ENCODE measurements at places on chromosomes 6 and 20.

DNA sequence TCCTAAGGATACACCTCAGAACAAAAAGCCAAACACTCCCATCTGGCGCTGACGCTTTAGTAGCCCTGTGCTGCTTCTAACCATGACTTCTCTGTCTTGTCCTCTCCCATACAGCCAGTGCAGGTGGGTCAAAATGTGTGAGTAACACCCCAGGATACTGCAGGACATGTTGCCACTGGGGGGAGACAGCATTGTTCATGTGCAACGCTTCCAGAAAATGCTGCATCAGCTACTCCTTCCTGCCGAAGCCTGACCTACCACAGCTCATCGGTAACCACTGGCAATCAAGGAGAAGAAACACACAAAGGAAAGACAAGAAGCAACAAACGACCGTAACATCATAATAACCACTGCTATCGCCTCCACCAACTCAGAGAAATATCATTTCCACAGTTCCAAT lies 1.4 kb downstream of the DEFB132 start:
- peak; percentile 15 for DNase-seq

DNA sequence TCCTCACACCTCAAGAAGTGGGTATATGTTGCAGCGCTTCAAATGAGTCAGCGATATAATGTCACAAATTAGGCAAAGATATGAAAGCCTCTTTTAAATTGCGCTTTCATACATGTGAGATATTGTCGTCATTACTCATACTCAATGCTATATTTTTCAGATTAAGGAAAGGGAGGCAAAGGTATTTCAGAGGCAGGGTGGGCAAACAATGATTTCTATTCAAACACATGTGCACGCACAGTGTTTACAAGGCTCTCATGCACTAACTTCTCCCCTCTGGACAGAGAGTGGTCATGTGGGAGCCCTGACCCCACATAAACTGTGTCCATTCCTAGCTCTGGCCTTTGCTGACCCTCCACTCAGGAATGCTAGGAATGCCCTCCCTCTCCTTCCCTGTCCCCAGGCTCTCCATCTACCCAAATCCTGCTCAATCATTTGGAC lies 112.1 kb upstream of the TMEM170B start:
- DNase-seq, result no peak

DNA sequence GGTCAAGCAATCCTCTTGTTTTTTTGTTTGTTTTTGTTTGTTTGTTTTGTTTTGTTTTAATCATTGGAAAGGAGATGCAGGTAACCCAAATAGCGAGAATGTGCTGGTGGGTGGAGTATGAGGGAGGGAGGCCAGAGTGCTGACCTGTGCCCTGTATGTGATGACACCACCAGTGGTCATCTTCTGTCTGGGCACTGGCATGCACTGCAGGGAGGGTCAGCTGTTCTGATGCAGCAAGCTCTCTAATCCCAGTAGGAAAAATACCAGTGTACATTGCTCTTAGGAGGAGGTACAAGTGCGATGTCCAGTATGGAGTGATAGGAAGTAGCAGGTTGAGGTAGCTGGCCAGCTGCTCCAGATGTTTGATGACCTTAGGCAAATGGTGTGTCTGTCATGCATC lies 2.9 kb upstream of the CST1 start:
- DNase-seq, result no peak

- no peak for DNase-seq
Measured at GRCh38 chr6:65075705-65076230, 631.3 kb downstream of the EYS start.

DNA sequence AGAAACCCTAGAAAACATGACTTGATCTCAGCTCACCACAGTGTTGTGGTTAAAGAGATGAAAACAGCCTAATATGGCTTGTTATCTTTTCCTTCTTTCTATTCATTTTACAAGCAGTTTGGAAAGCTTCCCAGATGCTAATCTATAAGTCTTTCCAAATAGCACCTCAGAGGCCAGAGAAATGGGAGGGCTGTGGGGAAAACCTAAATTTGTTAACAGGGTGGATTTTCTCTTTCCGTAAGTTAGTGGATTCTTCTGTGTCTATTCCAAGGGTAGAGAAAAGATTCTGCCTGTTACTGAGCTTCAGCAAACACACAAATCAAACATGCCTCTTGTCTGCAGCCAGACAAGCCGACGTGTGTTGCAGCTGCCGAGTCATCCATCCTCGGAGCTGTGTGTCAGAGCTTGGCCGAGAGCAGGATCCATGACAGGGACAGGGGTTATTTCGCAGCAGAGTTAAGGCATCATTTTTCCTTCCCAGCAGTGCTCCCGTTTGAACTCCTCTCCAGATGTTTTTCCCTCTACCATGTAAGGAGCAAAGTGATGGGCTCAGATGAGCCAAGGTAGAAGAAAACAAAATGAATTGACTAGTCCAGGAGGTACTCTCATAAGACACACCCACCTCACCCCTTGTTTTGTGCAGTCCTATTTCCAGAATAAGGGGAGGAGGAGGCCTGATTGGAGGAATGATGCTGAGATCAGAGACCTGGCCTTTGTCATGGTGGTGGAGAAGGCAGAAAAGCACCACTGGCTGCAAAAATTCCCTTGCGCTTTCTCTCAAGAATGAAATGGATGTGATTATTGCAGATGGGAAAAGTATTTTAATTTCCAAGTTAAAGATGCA lies 560.0 kb downstream of the C6orf118 start:
- peak; percentile 58 for DNase-seq

DNA sequence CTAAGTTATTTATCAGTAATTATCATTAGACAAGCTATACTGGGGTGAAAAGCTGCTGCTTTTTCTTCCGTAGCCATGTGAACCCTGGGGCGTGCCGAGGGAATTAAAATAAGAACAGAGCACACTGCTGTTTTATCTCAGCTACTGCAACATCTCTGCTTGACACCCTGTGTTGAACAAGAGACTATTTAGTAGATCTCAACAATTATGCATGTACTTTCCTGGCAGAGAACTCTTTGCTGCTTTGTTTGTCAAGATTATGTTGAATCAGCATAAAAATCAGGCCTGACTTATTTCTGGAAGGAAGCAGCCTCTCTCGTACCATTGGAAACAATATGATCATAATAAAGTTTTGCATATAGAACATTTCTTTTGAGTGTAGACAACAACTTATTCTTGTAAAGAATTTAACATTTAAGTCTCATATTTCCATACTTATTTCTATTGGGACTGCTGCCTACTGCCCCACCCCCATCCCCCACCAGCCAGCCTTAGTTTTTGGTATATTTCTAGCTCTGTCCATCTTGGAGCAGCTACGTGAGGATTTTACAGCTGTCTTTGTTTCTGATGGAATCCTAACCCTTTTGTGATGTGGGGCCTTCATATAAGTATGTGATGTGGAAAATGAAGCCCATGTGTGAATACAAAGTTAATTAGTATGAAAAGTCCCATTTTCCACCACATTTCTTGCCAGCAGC lies 1011.4 kb downstream of the KIF16B start:
- DNase-seq, result no peak

DNA sequence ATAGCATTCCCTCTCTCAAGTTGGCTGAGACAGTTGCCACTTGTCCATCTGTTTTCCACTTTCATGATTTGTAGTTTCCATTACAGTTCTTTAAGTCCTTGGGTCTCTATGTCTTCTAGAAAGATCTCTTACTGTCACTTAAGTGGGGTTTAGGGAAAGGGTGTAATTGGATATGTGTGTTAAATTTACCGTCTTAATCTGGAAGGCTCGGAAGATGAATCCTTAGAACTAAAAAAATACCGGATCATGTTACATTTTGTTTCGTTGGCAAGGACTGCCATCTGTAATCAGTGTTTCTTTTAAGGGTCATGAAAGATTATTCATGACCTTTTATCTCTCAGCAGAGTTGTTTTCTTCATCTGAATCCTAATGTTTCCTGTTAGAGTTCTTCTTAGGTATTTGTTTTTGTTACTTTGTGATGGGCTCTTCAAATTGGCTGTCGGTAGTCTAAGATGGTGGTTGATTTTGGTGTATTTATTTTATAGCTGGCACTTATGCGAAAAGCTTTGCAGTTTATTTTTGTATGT lies 21.8 kb upstream of the BTBD3 start:
- no peak for DNase-seq

DNA sequence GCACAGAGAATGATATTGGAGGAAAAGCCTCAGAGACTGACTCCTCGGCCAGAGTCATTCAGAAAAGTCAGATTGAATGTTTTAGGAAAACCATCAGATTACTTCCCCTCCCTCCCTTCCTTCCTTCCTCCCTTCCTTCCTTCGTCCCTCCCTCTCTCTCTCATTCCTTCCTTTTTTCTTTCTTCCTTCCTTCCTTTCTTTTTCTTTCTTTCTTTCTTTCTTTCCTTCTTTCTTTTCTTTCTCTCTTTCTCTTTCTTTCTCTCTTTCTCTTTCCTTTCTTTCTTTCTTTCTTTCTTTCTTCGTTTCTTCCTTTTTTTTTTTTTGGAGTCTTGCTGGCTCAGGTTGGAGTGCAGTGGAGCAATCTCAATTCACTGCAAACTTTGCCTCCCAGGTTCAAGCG lies 7.4 kb downstream of the OCSTAMP start:
- no peak for DNase-seq

- DNase-seq, result no peak
Measured at GRCh38 chr6:157194110-157194509, 129.2 kb downstream of the TMEM242 start.

DNA sequence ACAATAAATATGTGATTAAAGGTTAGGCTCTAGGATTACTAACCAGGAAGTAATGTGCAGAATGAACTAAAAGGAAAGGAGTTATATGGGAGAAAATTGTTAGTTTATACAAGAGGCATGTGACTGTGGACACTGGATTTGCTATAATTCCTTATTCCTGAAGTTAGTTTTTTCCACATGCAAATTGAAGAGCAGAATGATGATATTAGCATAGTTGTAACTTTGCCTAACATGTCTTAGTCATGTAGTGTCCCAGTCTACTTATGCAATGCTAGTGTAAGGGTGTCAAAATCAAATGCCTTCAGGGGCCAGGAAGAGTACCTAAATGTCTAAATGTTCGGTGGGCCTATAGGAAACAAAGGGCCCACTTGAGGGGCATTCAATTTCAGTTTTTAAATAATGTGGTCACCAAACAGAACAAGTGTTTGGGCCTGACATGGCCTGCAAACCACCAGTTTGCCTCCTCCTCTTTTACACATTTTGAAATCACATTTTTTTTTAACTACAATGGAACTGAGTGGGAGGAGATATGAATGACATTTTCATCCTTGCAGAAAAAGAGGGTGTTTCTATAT lies 28.0 kb upstream of the CEP85L start:
- peak; percentile 16 for DNase-seq

DNA sequence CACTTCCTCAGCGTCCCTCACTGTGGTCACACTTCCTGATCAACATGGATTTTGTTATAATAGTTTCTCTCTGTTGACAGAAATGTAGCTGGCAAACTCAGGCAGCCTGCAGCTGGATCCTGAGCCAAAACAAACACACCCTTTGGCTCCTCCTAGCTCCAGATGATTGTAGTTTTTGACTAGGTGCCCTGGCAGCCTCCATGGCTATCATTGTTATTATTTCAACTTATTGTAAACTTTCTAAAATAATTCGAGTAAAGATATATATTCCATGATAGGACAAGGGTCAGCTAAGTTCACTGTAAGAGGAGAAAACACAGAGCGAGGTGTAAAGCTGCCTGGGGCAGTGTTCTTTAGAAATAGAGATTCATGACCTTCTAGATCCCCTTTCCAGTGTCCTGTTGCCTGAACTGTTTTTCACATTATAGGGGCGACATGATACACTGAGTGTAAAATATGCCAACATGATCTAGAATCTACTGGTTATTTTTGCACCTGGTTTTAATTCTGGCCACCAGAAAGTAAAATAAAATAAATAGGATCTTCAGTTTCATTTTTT lies 98.2 kb upstream of the HDGFL1 start:
- peak; percentile 80 for DNase-seq

- DNase-seq, result no peak
Measured at GRCh38 chr6:99350573-99350972, 1.1 kb upstream of the FAXC start.

DNA sequence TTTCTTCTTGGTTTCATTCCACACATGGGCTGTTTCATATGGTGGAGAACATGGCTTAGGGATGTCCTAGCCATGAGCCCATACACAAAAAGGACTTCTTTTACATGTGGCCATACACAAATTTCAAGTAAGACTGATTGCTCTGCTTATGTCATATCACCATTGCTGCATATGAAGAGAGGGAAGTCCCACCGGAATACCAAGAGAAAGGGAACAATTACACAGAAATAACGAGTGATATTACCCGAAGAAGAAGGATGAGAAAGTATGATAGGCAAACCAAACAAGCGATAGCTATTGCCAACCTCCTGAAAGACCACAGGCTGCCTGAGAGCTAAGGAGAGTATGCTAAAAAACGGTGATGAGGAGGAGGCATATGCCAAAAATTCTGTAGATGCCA lies 70.5 kb upstream of the TNFRSF21 start:
- no peak for DNase-seq

DNA sequence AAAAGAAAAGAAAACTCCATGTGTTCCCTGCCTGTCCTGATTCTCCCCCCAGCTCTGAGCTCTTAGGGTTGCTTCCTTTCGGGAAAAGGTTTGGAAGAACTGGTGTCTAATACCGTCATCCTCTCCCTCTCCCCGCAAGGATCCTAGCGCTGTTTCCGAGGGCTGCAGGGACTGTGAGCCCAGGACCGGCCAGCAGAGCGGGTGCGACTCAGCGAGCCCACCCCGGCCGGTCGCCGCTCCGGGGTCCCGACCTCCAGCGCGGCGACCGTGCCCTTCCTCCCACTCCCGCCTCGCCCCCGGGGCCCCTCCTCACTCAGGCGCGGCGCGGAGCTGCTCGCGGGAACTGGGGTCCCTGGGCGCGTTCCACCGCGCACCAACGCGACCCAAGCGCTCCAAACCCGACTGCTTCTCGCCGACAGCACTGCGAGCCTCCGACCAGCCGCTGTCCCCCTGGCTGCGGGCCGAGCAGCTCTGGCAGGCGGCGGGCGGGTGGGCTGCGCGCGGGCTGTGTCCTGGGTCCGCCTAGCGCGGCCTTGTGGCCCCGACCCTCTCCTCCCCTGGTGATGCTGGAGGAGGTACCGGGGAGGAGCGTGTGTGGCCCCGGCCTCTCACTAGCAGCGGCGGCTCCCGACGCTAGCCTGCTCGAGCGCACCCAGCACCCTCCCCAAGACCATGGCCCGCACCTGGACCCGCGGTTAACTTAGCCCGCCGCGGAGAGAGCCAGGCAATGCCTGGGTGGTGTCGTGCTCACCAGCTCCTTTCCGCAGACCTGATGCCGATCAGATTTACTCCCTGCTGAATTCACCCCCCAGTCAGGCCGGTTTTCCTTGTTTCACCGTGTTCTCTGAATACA lies at the start of gene PLA2G7:
TSS of gene PLA2G7 (minus strand) at position 509 of the 853 bp plus-strand sequence. CDS start 12,484 bp downstream, outside the sequence.
- peak; percentile 12 for DNase-seq

GRCh38 chr6:43740961-43741764 lies 28.8 kb upstream of the VEGFA start:
- no peak for DNase-seq

Measured in fibroblast of skin of back (primary cell).